Breast epithelium (tissue), 4 donors: ENCODE measurements at places on chromosomes 3 and 15. TPM values are rescaled to one million over a fixed set of nuclear protein-coding genes. Genes with fewer than 3 reads are reported as not detected.

GRCh38 chr3:124116906-124117305, 125.0 kb upstream of the ROPN1 start:
- DNase-seq = no peak

- DNase-seq = no peak
These were observed 307.2 kb upstream of the TRIM42 start for GRCh38 chr3:140370686-140371085.

DNA sequence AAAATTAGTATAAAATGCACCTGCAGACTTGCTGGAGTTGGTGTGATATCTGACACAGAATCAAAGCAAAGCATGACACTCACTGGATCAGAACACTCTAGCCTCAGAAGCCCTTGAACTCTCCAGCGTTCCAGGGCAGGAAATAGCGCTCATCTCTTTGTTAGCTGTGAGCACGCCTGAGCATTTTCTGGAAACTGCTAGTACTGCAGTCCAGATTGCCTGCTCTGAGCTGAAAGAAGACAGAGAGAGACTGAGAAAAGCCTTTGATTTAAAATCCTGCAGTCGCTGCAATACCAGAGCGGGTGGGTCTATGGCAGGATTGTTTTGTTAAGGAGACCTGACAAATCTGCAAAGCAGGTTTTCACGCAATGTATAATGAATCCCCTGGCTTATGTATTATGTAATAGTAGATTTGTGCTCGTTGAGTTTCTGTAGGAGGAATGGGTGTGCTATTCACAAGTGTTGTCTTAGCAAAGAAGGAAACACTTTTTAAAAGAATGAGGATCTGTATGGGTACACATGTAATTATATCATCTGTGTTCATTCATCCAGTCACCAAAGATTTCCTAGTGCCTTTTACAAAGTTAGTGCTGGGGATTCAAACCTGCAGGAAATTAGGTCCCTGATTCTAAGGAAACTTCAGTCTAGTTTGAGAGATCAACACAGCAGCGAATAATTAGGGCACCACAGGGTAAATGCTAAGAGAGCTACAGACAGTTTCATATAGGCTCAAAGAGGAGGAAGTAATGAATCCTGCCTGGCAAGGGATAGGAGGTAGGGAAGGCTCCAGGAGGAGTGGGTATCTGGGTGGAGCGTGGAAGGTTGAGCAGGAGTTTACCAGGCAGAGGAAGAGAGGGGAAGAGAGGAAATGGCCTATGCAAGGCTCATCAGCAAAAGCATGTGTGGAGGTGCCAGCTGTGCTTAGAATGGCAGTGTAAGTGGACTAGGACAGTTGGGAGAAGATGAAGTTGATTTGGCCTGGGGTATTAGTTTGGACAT, 26.1 kb upstream of the MGLL start:
- no peak for DNase-seq

DNA sequence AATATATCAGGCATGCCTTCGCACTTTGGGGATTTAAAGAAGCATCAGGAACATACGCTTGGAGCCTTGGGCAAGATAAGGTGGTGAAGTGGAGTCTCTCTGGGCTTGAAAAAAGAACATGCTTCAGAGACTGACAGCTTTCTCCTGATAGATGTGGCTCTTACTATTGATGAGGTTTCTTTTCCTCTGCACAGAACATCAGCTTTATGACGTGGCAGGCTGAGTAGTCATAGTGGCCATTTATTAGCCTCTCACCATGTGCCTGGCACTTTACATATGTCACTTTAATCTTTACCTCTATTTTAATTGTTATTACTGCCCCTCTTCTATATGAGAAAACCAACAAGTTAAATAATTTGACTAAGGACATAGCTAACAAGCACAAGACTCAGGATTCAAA, 19.0 kb upstream of the LRRC58 start:
- no peak for DNase-seq

DNA sequence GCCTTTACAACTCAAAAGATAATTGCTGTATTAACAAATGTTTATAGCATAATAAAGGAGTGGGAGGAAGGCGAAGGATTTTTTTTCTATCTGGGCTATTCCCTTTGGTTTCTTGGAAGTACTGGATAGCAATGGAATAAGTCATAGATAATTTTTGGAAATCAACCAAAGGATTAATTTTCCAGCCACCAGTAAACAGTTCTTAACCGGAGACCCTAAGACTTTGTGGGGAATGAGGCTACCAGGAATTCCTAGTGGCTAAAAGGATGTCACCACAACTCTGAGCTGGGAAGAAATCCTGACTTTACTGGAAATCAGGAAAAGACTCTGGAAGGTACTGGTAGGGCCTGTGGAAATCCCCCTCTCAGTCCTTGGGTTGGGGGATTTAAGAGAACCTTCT, 138.4 kb upstream of the RARB start:
- no peak for DNase-seq

DNA sequence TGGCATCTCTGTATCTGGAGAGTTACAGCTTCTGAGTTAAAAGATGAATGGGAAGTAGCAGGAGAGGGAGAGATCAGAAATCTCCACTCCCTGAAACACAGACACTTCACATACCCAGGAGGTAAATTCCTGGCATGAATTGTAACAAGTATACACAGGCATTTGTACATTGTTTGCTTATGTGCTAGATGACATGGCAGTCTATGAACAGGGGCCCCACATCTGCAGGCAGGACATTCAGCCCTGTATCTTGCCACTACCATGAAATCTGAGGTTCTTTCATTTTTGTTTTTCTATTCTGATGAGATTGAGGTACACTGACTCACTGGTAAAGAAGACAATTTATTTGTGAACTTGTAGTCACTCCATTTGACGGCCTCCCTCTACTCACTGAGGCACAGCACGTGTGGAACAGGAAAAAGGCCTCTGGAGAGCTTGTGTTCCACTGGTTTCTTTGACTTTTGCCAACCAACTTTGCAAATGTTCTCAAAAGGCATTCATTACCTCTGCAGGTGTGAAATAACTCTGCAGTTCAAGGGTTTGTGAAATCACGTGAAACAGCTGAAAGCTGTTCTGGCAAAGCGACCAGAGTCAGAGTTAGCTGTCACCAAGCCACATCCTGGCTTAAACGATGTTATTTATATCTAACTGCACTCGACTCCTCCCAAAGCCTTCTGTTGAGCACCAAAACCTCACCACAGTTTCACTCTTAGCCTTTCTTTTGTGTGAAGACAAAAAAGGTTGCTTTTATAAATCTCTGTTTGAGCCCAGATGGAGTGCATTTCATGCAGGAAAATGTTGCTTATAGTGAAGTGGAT, 401.3 kb upstream of the CFAP20DC start:
- DNase-seq = no peak

DNA sequence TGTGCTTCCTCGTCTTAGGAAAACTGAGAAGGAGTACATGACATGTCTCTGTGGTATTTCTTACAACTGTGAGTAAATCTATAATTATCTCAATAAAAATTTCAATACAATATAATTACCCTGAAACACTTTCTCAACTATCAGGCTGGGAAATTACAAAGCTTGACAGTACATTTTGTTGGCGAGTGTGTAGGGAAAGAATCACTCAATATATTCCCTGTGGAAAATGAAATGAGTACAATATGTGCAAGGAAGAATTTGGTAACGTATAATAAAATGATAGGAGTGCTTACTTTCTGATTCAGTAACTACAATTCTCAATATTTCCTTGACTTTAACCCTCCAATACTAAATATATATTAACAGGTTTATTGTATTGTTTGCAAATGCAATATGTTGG, 818.2 kb upstream of the CADM2 start:
- no peak for DNase-seq

GRCh38 chr3:71709908-71710511, 15.2 kb downstream of the EIF4E3 start:
- no peak for DNase-seq

GRCh38 chr3:79139395-79140068, 628.3 kb downstream of the ROBO1 start:
- DNase-seq = no peak

The AGTR1 gene
- 77.9 TPM for total RNA-seq

The UTS2B gene
- total RNA-seq = not detected

The GPR160 gene
- total RNA-seq = 4.2 TPM
